CD4-positive, alpha-beta T cell treated with Interleukin-15 for 4 hours (primary cell): ENCODE measurements at places on chromosomes 7 and 10.

- DNase-seq: no peak
These were observed 41.3 kb upstream of the GLI3 start for GRCh38 chr7:42278344-42278743.

DNA sequence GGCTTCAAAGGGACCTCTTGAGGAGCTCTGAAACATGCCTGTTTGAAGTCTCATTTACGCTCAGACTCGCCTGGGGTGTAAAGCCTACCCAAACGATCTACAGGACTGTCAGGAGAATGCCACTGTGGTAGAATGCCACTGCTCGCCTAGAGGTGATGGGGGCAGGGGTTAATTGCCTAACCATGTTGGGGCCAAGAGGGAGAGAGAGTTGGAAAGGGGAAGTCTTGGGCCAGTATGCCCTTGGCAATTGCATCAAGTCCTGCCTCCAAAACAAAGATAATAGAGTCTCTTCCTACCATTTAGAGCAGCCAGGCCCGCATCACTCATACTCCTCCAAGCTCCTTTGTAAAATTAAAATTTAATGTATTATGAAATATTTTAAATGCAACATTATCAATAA, 25.2 kb downstream of the CDK1 start:
- no peak for DNase-seq

- DNase-seq: peak; percentile 29
These were observed 66.7 kb downstream of the CREB3L2 start for GRCh38 chr7:137934941-137935883.

GRCh38 chr7:94170836-94171235, 166.7 kb upstream of the BET1 start:
- no peak for DNase-seq

DNA sequence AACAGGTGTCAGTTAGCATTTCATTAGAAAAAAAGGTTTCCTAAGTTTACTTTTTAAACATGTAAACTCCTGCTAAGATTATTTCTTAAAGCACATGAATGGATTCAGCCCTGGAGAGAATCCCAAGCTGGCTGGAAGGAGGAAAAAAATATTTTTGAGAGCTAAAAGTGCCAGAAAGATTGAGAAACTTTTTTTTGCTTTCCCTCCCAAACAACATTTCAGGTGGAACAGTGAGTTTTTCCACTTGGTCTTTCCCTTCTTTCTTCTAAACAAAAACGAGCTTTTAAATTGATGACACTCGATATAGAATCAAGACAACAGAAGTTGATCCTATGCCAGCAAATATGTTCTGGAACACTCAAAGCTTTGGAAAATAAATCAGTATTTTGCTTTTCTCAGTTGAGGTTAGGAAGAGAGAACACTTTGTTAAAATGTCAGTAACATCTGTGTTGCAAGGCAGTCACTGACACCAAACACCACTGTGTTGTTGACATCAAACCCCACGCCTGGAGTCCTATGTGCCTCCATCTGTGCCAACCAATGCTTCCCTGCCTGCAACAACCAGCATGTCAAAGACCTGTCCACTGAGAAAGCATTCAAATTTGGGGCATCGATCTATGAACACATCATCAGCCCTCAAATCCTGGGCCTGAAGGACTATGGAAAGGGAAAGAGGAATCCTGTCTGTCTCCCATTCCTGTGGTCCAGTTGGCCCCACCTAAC, 22.9 kb upstream of the INSIG1 start:
- no peak for DNase-seq

GRCh38 chr10:21481407-21481806, 44.1 kb downstream of the SKIDA1 start:
- no peak for DNase-seq

GRCh38 chr7:100158229-100159098, at the start of gene TRAPPC14:
Gene TRAPPC14, minus strand, starts transcription at chr7:100158723. Its CDS starts 224 bp downstream, at chr7:100158499.
- DNase-seq: peak; percentile 87

GRCh38 chr10:52758406-52758805, 14.2 kb downstream of the MBL2 start:
- no peak for DNase-seq

DNA sequence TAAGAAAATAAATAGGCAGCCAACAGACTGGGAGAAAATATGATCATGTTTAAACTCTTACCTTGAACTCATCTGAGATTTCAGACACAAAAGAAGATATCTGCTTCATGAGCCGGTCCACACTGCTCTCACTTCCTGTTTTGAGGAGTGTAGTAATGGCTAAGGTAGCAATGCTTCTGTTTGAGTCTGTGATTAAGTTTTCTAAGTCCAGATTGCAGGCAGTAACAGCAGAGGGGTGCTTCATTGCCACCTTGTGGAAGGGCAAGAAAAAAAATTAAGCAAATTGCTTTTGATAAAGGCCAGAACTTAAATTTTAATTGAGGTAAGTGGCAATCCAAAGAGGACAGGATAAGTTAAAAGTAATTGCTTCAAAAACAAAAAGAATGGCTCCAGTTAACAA, 69.1 kb downstream of the MEST start:
- peak; percentile 1 for DNase-seq

DNA sequence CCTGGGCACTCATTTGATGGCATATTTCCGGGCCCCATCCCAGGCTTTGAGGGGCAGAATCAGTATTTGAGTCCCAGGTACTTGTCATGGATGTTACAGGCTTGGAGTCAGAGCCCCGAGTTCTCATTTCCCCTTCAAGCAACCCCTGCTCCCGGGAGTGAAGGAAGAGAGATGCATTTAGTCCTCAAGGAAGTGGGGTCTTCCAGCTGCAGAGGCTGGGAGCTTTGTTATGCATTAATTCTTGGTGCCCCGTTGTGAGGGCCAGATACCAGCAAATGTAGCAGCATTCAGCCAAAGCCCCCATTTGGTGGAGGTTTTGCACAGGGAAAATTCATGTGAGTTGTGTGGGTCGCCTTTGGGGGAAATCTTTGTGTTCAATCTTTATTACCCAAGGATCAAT, 38.7 kb upstream of the TCERG1L start:
- no peak for DNase-seq

DNA sequence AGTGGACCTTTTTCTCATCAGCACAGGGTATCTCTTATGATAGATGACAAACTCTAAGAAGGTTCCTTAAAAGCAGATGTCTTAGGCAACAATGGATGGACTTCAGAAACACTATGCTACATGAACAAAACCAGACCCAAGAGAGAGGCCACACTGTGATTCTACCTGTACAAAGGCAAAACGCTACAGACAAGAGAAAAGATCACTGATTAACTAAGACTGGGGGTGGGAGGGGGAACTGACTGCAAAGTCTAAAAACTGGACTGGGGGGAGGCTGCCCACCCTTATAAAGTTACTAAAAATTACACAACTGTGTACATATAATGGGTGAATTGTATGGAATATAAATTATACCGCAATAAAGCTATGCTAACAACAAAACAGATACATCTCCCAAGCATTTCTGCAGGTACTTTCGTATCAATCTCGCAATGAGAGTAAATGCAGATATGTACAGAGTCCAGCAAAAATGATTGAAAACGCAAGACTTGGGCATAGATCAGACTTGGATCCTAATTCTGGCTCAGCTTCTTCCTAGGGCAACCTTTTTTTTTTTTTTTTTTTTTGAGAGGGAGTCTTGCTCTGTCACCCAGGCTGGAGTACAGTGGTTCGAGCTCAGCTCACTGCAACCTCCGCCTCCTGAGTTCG, 179.7 kb downstream of the FAM107B start:
- DNase-seq: no peak

- DNase-seq: peak; percentile 58
These were observed 647 bp upstream of the NACAD start for GRCh38 chr7:45089341-45089891.

- no peak for DNase-seq
These were observed 51.7 kb upstream of the LEP start for GRCh38 chr7:128189231-128189930.

DNA sequence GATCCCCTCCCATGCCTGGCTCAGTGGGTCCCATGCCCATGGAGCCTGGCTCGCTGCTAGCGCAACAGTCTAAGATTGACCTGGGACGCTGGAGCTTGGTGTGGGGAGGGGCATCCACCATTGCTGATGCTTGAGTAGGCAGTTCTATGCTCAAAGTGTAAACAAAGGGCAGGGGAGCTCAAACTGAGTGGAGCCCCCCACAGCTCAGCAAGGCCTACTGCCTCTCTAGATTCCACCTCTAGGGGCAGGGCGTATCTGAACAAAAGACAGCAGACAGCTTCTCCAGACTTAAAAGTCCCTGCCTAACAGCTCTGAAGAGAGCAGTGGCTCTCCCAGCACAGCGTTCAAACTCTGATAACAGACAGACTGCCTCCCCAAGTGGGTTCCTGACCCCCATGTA, 31.2 kb upstream of the FFAR4 start:
- DNase-seq: no peak

DNA sequence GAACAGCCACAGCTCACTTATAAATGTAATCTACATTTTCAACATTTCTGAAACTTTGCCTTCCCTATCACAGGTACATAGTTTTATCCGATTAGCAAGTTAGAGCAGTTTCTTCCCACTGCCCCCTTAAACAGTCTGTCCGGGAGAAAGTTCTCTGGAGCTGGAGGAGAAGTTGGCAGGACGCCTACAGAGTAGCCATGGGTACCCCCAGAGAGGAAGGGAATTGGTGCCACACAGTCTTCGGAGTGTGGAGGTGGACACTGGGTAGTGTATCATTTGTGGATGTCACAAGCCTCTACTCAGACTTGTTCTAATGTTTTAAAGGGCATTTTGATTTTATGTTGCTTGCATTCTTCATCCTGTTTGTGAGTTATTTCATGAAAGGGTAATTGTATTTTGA, 39.0 kb downstream of the TAF3 start:
- no peak for DNase-seq

- DNase-seq: no peak
These were observed 137.8 kb downstream of the MAPK8 start for GRCh38 chr10:48444266-48444665.

DNA sequence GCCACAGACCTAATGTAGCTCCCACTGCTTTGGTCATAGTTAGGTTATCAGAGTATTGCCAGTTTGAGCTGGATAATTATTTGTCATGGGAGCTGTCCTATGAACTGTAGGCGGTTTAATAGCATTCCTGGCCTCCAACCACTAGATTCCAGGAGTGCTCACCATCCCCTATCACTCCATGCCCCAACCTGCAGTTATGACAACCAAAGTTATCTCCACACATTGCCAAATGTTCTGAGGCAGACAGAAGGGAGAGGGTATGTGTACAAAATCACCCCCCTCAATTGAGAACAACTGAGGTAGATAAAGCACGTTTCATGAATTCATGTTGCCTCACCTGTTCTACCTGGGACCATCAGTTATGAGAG, 119.0 kb upstream of the CACUL1 start:
- DNase-seq: no peak

DNA sequence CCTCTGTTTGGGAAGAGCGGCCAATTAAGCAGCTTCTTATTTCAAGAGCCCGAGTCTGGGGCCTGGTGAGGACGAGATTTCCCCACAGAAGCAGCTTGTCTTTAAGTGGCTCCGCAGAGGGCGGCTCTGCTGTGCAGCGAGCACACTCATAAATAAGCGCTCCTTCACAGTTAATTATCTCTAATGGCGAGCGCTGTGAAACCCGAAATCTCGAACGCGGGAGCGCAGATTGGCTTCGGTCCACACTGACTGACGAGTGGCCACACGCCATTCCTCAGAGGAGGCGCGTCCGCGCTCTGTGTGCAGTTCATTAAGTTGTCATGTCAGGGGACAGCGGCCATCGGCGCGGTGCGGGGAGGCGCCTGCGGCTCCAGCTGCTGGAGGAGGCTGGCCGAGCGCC, 560.9 kb downstream of the DNAJB6 start:
- DNase-seq: no peak

- no peak for DNase-seq
These were observed 47.8 kb upstream of the CALCR start for GRCh38 chr7:93622036-93623033.

GRCh38 chr7:80885757-80886156, 33.1 kb downstream of the SEMA3C start:
- no peak for DNase-seq

DNA sequence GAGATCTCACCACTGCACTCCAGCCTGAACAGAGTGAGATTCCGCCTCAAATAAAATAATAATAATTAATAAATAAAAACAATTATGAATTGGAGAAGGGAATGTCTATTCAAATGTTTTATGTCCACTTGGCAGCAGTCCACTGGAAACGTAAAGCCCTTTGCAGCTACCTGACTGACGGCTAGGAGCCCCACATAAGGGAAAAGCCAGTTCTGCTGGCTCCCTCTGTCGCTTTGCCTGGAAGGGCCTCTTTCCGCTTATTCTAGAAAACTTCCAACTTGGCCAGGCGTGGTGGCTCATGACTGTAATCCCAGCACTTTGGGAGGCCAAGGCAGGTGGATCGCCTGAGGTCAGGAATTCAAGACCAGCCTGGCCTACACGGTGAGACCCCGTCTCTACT, 6.1 kb upstream of the TNS3 start:
- DNase-seq: no peak

GRCh38 chr10:24513155-24513554, 210.5 kb downstream of the ARHGAP21 start:
- DNase-seq: no peak

DNA sequence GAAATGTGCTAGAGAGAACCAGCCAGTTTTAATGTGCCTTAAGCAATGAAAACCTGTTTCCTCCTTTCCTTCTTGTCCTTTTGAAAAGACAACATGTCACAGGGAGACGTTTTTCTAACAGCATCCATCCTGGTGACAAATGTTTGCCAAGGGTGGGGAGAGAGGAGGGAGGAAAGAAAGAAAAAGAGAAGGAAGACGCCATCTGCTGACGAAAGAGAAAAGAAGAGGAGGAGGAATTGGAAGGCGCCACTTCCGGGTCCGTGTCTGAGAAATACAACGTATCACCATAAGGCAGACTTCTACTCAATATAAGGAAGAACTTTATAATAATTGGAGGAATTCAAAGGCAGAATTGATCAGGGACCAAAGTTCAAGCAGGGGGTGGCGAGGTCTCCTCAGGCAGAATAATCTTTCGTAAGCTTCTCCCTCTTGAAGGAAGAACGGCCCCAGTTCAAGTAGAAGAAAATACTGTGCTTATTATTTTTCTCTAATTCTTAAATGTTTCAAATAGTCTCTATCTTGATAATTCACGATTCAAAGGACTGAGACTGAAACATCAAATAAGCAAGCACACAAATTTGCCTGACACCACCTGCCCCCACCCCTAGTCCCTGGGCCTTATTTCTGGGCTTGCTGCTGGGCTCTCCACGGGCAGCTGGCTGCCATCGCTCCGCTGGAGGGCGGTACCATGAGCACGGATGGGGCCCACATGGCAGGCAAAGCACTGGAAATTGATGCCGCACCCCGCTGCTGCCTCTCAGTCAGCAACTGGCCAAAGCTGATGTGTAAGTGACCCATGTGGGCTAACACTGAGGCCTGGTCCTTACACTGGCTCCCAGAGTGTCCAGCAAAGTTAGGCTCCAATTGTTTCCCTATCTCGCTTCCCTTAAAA, 273.7 kb upstream of the KLF14 start:
- peak; percentile 65 for DNase-seq
